Cortex of kidney (tissue), 1 donor: ENCODE measurements at places on chromosomes 3 and 15.

GRCh38 chr15:79878078-79878705 is 18.6 kb downstream of the MTHFS start:
- no peak for DNase-seq

GRCh38 chr3:74812756-74813155 is 198.3 kb upstream of the CNTN3 start:
- DNase-seq = no peak

GRCh38 chr3:187519428-187519890 is 150.7 kb downstream of the SST start:
- no peak for DNase-seq

DNA sequence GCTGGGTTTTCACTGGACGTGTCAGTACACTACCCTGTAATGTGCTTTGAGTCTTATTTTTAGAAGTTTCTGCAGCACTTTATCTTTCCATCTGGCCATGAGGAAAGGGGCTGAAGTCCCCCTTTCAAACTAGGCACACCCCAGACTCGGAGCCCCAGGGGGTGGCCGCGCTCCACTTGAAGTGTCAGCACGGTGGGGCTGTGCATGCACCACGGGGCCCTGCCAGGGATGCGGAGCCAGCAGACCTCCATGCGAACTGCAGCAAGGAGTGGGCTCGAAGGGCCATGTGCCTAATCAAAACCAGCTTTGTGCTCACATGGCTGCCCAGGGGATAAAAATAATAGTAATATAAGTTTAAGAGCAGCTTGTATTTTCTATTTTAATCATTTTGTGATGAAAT is 100.9 kb upstream of the HACD2 start:
- no peak for DNase-seq

DNA sequence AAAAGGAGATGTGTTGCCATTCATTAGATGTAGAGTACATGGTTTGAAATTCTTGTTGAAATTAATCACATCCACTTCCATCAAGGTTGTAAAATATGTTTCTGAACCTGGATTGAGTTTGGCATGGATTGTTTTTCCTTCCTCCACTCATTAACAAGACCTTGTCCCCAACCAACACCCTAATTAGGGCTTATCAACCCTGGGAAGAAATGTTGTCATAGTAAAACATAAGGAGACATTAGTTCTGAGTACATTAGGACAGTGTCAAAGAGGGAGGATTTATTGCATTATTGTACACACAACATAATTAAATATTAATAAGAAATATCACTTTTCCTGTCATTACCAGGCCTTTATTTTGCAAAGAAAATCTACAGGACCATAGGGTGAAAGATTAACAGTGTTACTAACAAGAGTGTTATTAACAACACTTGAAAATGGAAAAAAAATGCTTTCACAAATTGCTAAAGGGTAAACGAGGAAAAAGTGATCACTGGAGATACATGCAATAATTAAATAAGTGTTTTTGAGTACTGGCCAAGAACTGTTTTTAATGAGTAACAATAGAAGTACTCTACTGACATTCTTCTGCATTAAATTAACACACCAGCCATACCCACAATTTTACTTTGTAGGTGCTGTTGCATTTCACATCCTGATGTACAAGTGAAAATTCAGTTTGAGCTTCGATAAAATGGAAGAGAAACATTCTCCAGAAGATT is 30.4 kb upstream of the WDR72 start:
- no peak for DNase-seq

DNA sequence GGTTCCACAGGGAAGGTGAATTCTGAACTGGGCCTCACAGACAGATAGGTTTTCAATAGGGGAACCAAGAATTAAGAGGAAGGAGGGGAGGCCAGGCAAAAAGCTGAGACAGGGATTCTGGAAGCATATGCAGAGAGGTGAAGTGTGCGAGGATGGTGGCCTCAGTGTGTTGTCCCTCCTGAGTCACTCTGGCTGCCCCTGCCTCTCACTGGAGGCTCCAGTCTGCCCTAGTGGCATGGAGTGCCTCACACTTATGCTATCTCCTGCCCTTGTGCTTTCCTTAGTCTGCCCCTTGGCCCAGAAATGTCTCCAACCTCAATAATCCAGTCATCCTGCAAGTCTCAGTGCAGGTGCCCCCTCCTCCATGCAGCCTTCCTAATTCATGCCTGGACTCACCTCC is 32.2 kb upstream of the RBP1 start:
- DNase-seq = no peak

- no peak for DNase-seq
Measured at GRCh38 chr15:33016405-33017024, 178.0 kb downstream of the FMN1 start.

GRCh38 chr3:124652009-124652408 is 78.2 kb upstream of the UMPS start:
- no peak for DNase-seq

DNA sequence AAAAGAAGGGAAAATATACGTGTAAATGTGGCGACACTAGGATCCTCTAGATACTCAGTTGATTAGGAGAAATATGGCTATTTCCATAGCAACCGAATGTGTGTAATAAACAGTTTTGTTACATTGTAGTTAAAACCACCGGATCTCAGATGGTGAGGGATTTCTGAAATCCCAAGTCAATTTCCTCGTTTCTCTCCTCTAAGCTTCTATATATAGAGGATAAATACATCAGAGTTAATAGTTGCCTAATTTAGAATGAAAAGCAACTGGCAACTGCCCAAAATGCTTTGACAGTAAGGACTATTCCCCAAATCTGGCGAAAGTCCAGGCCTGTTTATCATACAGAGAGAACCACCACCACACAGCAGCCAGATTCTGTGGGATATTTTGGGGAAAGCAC is 112.6 kb downstream of the GABRB3 start:
- DNase-seq = no peak

DNA sequence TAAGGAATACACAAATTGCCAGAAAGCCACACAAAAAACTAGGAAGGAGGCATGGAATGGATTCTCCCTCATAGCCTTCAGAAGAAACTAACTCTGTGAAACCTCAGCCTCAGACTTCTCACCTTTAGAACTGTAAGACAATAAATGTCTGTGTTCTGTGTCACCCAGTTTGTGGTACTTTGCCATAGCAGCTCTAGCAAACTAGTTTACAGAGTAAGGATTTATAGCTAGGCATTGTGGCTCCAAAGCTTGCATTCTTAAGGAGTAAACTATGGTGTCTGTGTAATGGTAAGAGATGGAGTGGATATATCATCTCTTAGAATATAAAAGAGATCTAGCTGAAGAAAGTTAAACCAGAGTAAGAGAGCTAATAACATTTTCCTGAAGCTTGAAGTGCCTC is 18.9 kb downstream of the EPHA6 start:
- no peak for DNase-seq

DNA sequence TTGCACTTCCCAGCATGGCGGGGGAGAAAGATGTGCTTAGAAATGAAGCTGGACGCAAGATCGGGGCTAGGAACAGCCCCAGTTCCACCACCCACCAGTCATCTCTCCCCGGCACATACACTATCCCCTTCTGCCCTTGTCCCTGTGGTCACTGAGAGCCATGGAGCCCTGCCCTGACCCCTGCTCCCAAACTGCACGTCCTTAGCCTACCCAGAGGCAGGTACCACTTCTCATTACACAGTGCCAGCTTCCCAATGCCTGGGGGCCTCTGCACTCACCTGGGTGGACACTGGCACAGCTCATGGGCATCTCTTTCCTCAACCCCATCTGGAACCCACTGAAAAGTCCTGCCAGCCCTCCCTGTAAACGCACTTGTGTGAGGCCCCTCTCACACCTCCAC is 139.3 kb upstream of the PRR20G start:
- no peak for DNase-seq

GRCh38 chr15:92920595-92921161 is 20.6 kb downstream of the CHD2 start:
- no peak for DNase-seq

GRCh38 chr3:9862391-9863057 is 17.5 kb downstream of the CIDEC start:
- no peak for DNase-seq

GRCh38 chr3:10935028-10935427 is 57.5 kb upstream of the SLC6A1 start:
- DNase-seq = no peak

DNA sequence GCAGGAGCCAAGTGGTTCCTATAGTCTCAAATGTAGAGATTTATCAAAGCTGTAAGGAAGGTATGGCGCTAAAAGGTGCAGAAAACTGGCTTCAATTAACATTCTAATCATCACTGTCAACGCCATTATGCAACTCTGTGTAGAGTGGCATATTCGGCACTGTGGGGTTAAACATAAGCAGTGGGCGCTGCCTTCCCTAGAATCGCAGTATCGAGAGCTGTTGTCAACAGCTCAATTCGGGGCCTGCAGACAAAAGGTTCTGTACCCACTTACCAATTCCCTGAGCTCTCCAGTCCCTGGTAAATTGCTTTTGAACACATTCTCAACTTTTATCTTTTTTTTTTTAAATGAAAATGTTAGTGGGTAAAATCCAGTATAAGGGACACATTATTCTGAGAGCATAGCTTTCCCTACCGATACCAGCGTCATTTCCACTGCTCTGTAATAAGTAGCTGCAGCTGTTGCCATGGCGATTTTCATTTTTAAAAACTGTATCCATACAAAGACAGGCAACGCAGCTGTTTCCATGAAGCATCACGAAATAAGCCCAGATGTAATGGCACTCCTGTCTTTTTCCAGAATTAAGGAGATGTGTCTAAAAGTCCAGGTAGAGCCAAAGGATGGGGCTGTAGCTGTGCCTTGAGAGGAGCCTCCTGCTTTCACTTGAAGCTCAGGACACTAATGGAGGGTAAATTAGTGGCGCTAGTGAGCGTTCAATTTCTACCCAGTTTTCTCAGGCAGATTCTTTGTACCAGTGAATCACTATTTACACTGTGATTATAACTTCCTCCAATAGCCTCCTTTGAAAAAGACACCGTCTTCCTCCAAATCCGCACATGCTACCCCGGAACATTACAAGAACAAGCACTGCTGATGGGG is 250.3 kb downstream of the SLC9A9 start:
- no peak for DNase-seq

DNA sequence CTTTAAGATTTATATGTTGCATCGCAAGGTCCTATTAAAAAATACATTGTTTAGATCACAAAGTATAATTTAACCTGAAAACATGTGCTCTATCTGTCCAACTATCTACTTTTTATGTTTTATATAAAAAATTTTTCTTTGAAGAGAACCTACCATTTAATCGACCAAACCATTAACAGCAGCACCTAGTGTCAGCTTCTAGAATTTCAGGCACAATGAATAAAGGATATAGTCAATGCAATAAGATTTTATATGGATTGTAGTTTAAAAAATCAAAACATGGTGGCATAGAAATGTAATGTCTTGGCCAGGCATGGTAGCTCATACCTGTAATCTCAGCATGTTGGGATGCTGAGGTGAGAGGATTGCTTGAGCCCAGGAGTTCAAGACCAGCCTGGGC is 313.7 kb downstream of the GAP43 start:
- no peak for DNase-seq
